GOT3 (cell line): ENCODE measurements at places on chromosomes 12 and 14.

- no peak for DNase-seq
Observed at GRCh38 chr14:58129208-58129607, 22.8 kb downstream of the ARMH4 start.

DNA sequence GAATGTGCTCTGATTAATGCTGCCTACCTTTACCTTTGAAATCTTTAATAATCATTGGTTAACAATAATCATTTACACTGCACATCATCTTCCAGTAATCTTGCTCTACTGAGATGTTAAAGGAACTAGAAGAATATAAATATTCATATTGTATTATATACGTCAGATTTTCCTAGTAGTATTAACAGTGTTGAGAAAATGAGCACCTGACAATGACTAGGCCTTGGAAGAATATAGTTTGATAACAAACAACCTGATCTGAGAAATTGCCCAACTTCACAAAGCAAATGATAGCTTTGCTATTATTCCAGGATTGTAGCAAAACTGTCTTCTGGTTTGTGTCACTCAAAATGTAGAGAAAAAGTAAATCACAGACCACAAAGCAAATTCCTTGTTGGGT, 467.1 kb downstream of the NOVA1 start:
- no peak for DNase-seq

GRCh38 chr14:89252887-89253532, 164.0 kb downstream of the FOXN3 start:
- no peak for DNase-seq

DNA sequence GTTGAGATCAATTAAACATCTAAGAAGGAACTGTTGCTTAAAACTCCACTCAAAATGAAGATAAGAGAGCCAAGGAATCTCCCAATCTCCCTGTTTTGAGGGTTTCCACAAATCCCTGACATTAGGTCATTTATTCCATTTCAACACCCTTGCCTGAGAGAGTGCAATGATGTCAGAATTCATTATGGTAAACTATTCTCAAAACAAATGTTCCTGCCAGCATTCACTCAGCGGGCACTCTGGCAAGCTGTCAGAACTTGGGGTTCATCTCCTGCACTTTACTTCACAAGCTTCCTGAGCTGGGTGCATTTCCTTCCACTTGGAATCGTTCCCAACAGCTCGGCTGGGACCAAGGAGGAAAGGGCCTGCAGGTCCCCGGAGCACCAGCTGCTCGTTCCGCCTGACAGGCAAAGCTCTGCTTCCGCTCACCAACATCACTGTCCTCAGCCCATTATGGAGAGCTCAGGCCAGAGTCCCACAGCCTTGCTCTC, 117.8 kb downstream of the TTC7B start:
- DNase-seq = no peak

GRCh38 chr12:92762773-92763172, 60.0 kb downstream of the PLEKHG7 start:
- DNase-seq = no peak

- DNase-seq = no peak
Observed at GRCh38 chr12:120209851-120210250, 8.9 kb upstream of the RPLP0 start.

DNA sequence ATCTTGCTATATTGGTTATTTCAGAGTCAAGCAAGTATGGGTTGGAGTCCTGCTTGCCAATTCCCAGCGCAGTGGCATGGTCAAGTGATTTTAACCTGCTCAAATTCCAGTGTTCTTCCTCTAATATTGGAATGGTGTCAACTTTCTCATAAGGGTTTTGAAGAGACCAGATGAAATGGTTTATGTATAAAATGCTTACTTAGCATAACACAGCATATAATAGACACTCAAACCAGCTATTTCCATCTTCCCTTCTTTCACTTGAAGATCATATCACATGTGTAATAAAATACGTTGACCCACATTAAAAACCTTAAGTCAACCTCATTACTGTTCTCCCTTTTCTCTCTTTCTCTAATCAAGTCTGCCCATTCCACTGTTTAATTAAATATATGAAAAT, 144.0 kb downstream of the NAV3 start:
- DNase-seq = no peak

DNA sequence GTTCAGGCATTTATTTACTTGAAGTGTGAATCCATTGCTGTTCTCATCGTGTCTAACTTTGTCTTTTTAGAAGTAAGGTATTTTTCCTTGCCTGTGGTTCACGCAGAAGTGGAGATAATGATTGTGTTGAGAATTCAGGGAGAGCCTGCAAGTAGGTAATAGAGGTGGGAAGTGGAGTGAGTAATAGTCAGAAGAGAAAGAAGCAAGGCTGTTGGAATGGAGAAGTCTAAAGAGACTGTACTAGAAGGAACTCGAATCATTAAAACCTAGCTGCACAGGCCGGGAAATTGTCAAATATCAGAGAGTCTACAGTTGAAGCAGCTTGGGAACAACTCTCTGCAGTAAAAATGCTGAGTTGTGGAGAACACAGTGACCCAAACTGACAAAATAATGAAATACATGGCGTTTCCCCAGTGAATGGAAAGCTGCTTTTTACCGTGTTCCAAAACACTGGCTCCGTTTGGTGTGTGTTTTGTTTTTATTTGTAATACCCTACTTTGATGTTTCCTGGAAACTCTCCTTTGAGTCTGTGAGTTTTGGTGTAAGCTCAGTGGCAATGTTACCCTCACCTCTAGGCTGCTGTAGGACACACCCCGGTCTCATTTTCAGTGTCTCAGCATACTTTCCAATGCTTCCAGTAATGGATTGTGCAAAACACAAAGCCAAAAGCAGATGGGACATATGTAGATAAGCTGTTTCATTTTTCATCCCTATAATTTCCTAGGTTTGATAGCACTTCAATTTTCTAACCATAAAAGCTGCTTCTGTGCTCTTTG, 146.6 kb downstream of the CRADD start:
- DNase-seq = no peak

- no peak for DNase-seq
Observed at GRCh38 chr12:96237465-96238077, 43.4 kb downstream of the ELK3 start.

DNA sequence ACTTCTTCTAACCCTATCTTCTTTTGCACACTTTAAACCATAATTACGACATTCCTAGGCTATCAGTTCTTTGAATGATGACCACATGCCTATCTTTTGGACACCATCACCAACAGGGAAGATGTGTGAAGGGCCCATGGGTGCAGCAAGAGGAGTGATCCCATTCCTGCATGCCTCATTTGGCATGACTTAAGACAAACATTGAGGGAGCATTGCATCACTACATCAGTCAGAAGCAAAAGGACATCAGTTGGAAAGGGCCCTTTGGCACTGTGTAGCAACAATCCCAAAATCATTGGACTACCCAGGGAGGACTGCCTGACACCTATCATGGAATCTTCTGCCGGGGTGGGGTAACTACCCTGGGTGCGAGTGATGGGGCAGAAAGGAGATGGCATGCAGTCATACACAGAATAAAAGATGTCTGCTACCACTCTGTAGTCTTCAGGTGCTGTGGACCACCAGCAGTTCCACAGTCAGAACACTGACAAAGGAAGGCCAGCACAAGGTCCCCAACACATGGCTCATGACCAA, 10.7 kb upstream of the TMBIM6 start:
- no peak for DNase-seq

- DNase-seq = peak; percentile 31
Observed at GRCh38 chr12:50246873-50247612, 36.3 kb downstream of the LIMA1 start.

DNA sequence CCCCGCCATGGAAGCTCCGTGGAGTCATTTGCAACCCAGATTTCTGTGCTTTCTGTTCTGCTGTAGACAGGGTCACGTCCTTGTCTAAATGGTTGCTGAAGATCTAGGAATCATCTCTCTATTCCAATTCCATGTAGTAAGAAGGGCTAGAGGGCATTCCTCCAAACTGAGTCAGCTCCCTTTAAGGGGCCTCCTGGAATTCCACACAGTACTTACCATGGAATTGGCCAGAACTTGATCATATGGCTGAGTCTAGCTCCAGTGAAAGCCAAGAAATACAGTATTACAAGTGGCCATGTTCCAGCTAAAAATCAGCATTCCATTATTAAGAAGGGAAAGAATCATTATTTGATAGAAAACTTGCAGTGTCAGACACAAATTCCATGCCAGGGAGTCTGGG, 171.9 kb downstream of the PRKCH start:
- no peak for DNase-seq

DNA sequence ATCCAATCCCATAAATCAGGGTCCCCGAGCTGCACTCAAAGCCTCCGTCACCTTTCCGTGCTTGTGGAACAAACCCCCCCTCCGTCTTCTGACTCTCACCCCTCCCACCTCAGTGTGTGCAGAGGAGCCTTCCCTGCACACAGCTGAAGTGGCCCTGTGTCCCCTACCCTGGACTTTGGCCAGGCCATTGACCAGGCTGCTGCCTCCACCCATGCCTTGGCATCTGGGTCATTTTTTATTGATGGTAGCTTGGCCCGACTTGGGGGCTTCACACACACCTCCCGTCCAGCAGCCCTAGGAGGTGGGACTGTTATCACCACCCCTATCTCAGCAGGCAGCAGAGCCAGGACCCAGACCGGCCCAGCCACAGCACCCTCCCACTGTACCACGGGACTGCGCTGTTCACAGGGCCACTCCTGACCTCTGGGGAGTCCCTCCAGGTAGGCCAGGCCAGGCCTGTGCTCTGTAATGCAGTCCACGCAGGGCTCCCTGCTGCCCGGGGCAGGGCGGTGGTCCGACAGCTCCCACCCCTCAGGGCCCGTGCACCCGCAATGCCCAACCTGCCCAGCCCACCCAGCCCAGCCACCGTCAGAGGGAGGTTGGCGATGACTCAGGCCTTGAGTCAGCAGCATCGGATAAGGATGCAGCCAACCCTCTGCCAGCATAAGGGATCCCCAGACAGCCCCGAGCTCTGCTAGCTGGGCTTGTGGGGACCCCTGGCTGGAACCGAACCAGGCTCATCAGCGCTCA, 9.2 kb upstream of the INF2 start:
- DNase-seq = no peak

DNA sequence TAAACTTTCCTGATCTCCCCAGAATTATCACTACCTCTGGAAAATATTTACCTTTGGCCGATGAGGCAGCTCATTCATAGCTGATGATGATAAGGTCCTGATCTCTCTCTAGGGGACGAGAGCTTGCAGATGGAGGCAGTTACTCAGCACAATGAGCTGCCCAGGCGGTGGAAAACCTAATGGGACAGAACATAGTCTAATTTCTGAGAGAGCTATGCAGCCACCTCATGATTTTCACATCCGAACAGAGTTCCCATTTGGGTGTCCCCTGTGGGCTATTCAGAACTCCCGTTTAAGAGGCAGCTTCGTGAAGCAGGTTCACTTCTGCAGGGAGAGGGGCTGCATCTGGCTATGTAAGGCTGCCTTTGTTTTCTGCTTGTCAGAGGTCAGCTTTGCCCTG, 724.6 kb upstream of the TMEM132C start:
- DNase-seq = no peak

- DNase-seq = no peak
Observed at GRCh38 chr12:88472775-88473174, 107.5 kb downstream of the KITLG start.

- no peak for DNase-seq
Observed at GRCh38 chr12:130158754-130159059, 3.6 kb upstream of the FZD10 start.

- no peak for DNase-seq
Observed at GRCh38 chr12:108666401-108666881, 32.7 kb upstream of the SELPLG start.

- no peak for DNase-seq
Observed at GRCh38 chr12:99138393-99138792, 493.3 kb downstream of the APAF1 start.

DNA sequence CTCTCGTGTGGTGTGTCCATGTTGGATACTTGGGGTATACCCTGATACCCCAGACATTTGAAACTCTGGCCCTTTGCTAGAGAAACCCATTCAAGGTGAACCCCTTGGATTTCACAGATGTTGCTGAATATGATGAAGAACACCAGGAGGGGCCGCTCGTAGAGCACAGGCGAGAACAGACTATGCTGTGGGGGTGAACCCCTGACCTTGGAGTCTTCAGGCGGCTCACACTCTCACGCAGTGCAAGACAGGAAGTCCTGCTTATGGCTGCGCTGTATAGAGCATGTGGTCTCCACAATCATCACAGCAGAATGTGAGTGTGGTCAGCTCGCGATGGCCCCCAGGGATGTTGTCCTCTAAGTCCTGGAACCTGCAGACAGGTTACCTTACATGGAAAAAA, 60.4 kb downstream of the SLC15A4 start:
- no peak for DNase-seq

- DNase-seq = no peak
Observed at GRCh38 chr12:68231229-68231628, 5.6 kb upstream of the IL26 start.

GRCh38 chr12:80643961-80644360, 63.5 kb upstream of the MYF6 start:
- DNase-seq = no peak

GRCh38 chr14:72165229-72165698, 233.0 kb downstream of the RGS6 start:
- no peak for DNase-seq

- no peak for DNase-seq
Observed at GRCh38 chr12:6866163-6866919, 990 bp upstream of the TPI1 start.

GRCh38 chr12:113847856-113848255, 118.3 kb downstream of the RBM19 start:
- DNase-seq = no peak

GRCh38 chr14:29892327-29892726, 35.3 kb downstream of the PRKD1 start:
- DNase-seq = no peak

DNA sequence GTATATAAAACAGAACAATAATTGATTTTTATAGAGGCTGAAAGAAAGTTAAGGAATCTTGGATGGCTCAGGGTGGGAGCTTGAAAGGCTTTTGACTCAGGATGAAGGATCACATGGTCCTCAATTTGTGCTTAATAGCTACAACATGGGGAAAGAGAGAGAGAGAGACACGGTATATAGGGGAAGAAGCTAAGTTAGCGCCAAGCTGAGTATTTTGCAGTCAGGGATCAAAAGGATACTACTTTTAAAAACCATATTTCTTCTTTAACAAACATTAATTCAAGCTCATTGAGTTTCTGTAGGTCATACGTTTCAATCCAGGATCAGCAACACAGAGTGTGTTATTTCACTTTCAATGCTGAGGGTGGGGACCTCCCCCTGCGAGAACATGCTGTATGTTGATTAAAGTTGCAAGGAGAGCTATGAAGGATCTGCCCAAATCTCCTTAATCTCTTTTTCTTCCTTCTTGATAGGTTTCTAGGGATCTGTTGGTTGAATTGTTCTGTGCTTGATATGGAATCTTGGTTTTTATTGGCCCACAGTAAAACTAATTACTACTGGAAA, 133.1 kb upstream of the NUDT4 start:
- DNase-seq = no peak

GRCh38 chr12:11496157-11496851, 100.9 kb upstream of the PRB2 start:
- no peak for DNase-seq

- DNase-seq = no peak
Observed at GRCh38 chr12:2627076-2627834, 167.5 kb upstream of the FKBP4 start.

GRCh38 chr12:63317880-63318279, 166.9 kb upstream of the AVPR1A start:
- no peak for DNase-seq
